ENCODE measurements at places on chromosomes 5 and 9. TPM values are rescaled to one million over a fixed set of nuclear protein-coding genes. Genes with fewer than 3 reads are reported as not detected.

Gene SOWAHA
- 0.63 TPM for total RNA-seq

Gene SPATA31A1
- total RNA-seq = not detected

DNA sequence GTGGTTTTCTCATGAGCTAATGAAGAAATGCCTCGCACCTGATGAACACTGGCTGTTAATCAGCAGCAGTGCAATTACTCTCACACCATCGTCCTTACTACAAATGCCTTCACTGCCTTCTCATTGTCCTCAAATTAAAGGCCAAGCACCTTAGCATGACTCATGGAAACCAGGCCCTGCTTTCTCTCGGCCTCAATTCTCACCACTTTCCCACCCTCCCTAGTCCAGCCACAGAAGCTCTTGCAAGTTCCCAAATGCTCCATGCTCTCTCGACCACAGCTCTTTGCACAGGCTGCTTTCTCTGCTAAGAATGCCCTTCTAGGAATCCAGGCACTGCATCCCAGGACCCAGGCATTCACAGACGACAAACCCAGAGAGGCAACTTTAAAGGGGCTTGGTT, 94.6 kb upstream of the KLF4 start:
- H3K27ac ChIP-seq = no peak overlapping the region
- no peak for DNase-seq
- H3K4me3 ChIP-seq = no peak overlapping the region
- no peaks in the 10 kb centered on the region for H3K36me3 ChIP-seq

Gene RLN2
- total RNA-seq = not detected

Gene LCN1
- total RNA-seq = not detected

- H3K27me3 ChIP-seq = no peaks in the 10 kb centered on the region
- no peak for DNase-seq
- H3K27ac ChIP-seq = no peak overlapping the region
- H3K4me3 ChIP-seq = no peak overlapping the region
- H3K36me3 ChIP-seq = no peaks in the 10 kb centered on the region
Measured at GRCh38 chr9:134556531-134557068, 85.0 kb upstream of the COL5A1 start.

DNA sequence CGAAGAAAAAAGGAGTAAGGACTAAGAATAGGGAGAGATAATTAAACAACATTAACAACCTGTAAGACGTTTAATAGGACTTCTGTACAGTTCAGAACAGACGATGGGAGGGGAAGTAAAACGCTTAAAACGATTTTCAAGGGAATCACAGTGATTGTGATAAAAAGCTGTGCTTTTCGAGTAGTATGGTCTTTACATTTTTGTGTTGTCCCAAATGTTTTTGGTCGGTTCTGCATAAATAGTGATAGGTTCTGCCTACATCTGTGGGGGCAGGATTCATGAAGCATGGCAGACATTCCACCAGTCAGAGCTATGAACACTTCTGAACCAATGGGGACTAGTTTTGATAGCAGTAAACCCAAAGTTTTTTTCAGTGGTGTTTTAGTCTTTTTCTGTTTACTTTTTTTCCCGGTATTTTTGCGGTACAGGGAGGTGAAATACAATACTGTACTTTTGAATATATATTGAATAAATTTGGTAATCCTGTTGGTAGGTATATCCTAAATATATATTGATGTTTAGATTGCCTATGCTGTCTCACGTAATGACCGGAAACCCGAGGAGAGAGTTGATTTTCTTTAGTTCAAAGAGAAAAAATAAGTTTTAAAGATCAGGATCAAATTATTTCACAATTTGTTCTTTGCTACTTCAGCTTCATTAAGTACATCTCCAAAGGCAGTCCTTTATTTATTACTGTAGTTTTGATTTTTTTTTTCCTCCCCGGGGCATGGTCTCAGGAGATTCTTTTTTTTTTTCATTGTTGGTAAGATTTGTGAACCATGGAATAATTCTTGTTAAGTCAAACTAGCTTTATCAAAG, 1.3 kb downstream of the ERBIN start:
- peak overlapping the region; percentile 100 for H3K27ac ChIP-seq
- H3K27me3 ChIP-seq = no peaks in the 10 kb centered on the region
- H3K36me3 ChIP-seq = no peaks in the 10 kb centered on the region

DNA sequence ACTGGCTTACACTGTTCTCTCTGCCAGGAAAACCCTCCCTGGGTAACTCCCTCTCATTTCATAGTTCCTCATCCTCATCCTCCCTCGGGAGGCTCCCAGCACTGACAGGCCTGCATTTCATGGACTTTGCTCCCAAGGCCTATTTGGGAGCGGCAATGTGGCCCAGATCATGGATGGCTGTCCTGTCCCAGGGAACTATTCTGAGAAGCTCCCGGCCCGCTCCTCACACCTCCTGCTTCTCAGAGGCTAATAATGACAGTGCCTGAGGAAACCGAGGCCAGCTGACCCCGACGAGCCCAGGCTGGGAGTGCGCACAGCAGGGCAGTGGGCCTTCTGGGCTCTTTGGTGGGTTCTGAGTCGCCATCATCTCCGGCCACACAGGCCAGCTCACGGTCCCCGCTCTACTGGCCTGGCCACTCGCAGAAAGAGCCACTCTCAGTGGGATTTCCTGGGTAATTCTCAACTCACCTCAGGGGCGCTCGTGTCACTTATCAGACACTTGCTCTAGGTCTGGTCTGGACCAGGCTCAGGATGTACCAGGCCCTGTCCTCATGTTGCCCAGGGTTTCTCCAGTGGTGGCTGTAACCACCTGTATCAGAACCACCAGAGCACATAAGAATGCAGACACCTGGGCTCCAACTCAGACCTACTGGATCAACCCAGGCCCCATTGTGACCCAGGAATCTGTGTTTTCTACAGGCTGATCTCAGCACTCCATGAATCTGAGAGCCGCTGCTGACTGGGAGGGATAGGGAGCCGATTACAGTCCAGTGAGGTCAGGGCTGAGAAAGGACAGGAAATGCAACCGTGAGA, 2.0 kb upstream of the DOLPP1 start:
- no peak overlapping the region for H3K4me3 ChIP-seq
- H3K27ac ChIP-seq = no peak overlapping the region
- peaks cover 7% of the 10 kb centered on the region for H3K4me1 ChIP-seq
- DNase-seq = no peak
- no peaks in the 10 kb centered on the region for H3K36me3 ChIP-seq

DNA sequence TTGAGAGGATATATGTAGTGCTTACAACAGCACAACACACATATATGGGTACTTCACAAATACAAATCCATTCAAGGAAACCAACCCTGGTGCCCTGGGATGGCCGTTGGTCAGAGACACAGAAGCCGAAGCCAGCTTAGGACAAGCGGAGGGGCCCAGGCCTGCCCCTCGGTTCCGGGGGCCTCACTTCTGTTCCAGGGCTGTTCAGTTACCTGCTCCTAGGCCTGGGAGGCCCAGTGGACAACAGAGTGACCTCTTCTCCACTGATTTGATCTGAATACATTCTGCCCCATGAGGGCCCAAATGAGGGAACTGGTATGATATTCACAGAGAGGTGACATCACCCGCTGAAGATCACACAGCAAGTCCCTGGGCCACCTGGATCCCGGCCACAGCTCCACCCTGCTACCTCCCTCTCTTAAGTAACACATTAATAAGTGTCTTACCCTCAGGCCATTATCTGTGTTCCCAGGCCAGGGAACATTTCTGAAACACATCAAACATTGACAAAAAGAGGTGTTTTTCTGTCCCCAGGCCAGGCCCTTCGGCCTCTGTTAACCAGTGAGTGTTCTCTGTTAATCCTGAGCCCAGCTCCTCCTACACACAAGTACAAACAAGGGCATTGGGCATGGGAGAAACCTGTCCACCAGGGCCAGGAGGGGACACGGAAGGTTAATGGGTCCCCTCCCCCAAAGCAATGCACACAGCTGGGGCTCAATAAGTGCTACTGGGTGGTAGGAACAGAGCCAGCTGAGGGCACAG, 4.5 kb upstream of the GRHPR start:
- no peak overlapping the region for H3K27ac ChIP-seq
- no peaks in the 10 kb centered on the region for H3K36me3 ChIP-seq
- DNase-seq = no peak
- no peaks in the 10 kb centered on the region for H3K27me3 ChIP-seq
- no peak overlapping the region for H3K4me3 ChIP-seq

DNA sequence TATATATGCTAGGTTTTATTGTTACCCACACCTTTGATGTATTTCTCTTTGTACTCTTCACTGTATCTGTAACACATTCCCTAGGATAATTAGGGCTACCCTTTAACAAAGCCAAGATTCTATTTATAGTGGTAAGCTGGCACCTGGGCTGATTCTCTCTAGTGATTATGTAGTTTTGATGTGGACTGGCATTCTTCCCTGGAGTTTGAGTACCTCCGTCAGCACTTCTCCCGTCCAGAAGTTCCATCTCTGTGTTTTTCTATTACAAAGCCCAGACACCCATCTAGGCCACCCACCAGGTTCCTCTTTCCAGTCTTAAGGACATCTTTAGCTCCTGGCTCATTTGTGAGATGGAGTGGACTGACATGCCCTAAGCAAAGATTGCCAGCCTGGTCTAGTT, 55.9 kb upstream of the CDKN2B start:
- H3K27me3 ChIP-seq = no peaks in the 10 kb centered on the region
- no peaks in the 10 kb centered on the region for H3K36me3 ChIP-seq
- no peak overlapping the region for H3K27ac ChIP-seq
- H3K4me3 ChIP-seq = no peak overlapping the region
- H3K4me1 ChIP-seq = no peaks in the 10 kb centered on the region

- no peak overlapping the region for H3K4me3 ChIP-seq
- no peaks in the 10 kb centered on the region for H3K4me1 ChIP-seq
- H3K27me3 ChIP-seq = no peaks in the 10 kb centered on the region
- no peaks in the 10 kb centered on the region for H3K36me3 ChIP-seq
Measured at GRCh38 chr9:27483576-27483975, 40.5 kb upstream of the IFNK start.

GRCh38 chr9:116320290-116320689, 166.7 kb downstream of the PAPPA start:
- H3K36me3 ChIP-seq = no peaks in the 10 kb centered on the region
- H3K27me3 ChIP-seq = no peaks in the 10 kb centered on the region
- H3K4me1 ChIP-seq = no peaks in the 10 kb centered on the region
- H3K27ac ChIP-seq = no peak overlapping the region
- no peak for DNase-seq

DNA sequence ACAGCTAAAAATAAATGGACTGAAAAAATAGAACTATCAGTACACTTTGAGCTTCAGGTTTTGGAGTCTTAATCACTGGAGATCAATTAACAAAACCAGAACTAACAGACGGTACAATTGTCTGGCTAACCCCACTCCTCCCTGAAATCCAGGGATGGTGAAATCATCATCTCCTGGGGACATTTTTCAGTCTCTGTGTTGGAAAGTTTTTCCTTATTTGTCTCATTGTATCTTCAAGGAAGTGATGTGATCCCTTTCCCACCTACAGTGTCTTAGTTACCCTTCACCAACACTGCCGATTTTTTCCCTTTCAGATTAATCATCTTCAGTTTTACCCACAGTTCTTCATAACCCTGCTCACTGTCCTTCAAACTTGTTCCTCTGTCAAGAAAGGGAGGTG, 81.9 kb downstream of the MAP1B start:
- H3K4me3 ChIP-seq = no peak overlapping the region
- peak overlapping the region; percentile 25 for H3K27ac ChIP-seq
- no peaks in the 10 kb centered on the region for H3K27me3 ChIP-seq
- H3K4me1 ChIP-seq = peaks cover 89% of the 10 kb centered on the region

GRCh38 chr9:95992536-95992935, 117.0 kb downstream of the ERCC6L2 start:
- no peaks in the 10 kb centered on the region for H3K36me3 ChIP-seq
- H3K4me3 ChIP-seq = no peak overlapping the region
- no peaks in the 10 kb centered on the region for H3K27me3 ChIP-seq
- no peaks in the 10 kb centered on the region for H3K4me1 ChIP-seq
- DNase-seq = no peak
- H3K27ac ChIP-seq = no peak overlapping the region

DNA sequence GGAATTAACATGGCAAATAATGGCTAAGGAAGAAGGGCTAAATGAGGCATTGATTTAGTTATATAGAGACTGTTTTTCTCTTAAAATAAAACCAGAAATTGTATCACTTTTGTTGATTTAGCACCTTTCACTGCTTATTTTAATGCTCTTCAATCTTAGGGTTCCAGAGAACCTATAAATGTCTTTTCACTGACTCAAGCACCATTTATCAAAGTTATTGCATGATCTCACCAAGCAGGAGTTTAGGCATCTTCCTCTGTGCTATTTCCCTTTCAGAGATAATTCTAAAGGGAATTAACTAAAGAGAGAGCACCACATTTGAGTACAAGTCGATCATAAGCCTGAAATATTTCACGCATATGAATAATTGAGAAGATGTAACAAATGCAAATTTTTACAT, 357.1 kb downstream of the CDH18 start:
- no peak overlapping the region for H3K4me3 ChIP-seq
- H3K4me1 ChIP-seq = no peaks in the 10 kb centered on the region
- DNase-seq = no peak
- no peaks in the 10 kb centered on the region for H3K36me3 ChIP-seq
- H3K27ac ChIP-seq = no peak overlapping the region

Gene FYB1
- 12.9 TPM for total RNA-seq

- H3K27ac ChIP-seq = no peak overlapping the region
- no peak overlapping the region for H3K4me3 ChIP-seq
- peaks cover 30% of the 10 kb centered on the region for H3K4me1 ChIP-seq
- no peaks in the 10 kb centered on the region for H3K36me3 ChIP-seq
Measured at GRCh38 chr9:16136961-16137360, 584.1 kb downstream of the CCDC171 start.

DNA sequence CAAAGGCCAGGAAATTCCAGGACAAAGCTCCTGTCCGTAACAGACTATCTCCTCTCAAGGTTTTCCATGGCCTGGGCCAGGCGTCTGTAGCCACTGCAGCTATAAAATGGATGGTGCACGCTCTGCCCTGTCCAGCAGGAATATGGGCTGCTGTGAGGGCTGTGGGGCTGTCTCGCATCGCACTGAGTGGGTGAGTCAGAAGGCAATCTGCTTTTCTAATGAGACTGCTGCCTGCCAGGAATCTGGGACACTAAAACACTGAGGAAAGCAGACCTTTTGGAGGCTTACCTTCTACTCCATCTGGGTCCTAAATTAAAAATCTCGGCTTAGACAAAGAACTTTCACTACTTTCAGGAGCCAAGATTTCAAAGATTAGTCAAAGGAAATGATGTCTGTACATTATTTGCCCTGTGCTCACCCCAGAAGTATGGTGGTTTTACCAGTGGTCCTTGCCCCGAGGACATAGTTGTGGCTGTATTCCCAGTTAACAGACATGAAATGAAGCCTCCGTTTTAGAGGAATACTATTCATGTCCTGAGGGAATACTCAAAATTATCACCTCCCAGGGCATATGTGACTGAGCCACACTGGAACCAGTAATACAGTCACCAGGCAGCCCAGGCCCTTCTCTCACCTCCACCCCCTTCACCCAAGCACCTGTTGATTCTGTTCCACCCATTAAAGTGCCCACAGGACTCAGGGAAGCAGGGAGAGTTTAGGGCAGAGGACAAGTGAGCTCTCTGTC, 56.4 kb downstream of the PFDN1 start:
- H3K27me3 ChIP-seq = no peaks in the 10 kb centered on the region
- no peak overlapping the region for H3K4me3 ChIP-seq
- peaks cover 10% of the 10 kb centered on the region for H3K4me1 ChIP-seq
- H3K27ac ChIP-seq = peak overlapping the region; percentile 16

Gene FAM174A
- total RNA-seq = 33.2 TPM
